ENCODE measurements at places on chromosomes 13 and 19.
A peak's percentile ranks its signal among the peaks of the same experiment; 100 is the strongest.

DNA sequence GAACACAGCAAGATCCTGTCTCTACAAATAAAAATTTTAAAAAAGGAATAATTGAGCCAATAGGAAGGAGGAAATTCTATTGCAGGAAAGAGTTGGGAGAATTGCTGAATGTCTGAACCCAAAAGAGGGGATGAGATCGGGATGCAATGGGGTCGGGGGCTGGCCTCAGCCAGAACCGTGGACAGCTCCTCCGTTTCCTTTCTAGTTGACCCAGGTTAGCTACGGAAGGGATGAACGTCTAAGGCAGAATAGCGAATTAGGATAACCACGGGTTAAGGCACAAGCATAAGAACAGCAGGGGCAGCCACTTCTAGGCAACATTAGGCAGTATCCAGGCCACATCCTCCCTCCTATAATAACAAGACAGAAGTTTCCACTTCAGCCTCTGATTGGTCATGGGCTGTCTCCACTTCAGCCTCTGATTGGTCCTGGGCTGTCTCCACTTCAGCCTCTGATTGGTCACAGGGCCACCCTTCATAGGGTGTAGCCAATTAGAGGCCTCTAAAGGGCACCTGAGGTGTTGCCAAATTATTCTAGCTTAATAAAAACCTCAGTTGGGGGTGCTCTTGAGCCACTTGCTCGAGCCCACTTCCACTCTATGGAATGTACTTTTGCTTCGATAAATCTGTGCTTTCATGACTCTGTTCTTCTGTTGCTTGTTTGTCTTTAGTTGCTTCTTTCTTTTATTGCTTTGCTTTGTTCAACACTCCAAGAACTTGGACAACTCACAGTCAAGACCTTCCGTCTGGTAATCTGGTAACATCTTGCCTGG, 24.9 kb upstream of the TPM4 start:
- DNase-seq: no peak

- DNase-seq: no peak
Observed at GRCh38 chr13:94251831-94252608, 227.5 kb downstream of the DCT start.

DNA sequence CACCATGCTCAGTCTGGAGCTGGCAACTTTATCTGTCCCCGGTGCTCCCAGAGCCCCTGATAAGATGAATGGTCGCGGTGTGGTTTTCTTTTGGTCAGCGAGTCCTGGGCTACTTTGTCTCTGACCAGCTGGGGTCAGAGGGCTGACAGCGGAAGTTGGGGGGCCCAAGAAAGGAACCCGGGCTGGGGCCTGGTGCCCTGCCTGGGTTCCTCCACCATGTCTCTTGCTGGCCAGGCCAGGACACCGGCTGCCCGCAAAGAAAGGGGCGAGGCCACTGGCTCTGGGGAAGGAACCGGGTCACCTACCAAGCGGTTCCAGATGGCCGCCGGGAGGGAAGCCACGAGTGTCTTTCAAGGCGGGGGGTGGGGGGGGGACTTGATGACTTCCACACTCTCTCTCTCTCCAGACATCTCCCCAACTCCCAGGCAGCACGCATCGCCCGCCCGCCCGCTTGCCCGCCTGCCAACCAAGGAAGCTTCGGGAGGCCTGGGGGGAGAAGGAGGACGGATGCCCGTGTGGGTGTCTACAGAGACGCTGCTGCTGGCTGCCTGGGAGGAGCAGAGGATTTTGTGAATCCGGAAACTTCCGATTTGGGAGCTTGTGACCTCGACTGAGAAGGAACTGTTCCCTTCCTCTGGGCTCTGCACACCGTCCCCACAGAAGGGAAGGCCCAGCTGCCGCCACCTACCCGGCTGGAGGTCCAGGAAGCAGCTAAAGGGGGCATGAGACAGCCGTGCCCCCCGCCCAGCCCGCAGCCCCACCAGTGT, 1.1 kb downstream of the PIP5K1C start:
- no peak for DNase-seq

DNA sequence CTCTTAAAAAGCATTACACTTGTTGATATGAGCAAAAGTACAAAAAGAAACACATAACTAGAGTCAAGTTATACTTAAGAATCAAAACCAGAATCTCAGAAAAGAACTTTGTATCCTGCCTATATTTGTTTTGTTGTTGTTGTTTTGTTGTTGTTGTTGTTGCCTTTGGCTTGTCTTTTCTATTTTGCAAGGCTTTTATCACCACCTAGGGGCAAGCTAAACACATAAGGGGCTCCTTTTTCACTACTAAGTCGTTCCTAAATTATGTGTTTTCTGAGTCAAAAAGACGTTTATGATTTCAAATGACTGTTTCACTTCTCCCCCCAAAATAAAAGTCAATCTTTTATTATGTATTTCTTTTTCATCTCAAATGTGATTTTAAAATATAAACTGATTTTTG, 250.2 kb downstream of the RBM26 start:
- DNase-seq: no peak

DNA sequence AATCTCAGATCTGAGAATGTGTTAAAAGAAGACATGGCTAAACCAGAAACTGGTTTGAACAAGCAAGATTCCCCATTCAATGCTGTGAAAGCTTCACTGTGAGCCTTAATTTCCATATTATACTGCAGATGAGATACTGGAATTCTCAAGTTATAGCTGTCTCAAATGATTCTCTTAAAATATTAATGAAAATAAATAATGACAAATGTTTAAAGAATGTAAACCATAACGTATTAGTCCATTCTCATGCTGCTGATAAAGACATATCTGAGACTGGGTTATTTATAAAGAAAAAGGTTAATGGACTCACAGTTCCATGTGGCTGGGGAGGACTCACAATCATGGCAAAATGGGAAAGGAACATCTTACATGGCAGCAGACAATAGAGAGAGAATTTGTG, 667.8 kb downstream of the SLITRK1 start:
- DNase-seq: no peak

DNA sequence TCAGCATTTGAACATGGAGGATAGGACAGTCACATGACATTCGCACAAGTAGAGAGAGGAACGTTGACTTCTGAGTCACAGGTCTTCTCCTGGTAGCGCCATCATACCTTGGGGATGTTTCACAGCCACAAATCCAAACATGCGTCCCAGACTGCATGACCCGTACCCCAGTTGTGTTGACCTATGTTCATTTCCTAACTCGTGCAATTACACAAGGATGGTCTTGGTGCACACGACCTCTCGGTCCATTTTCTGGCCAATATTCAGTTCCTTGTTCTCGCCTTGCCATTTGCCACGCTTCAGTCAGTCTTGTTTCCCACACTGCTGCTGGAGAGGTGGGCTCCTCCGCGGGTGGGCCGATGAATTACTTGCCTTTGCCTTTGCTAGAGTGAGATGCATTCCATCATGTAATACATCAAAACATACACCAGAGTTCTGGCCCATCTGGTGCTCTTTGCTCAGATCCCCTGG, 87.3 kb downstream of the COL4A2 start:
- DNase-seq: no peak

DNA sequence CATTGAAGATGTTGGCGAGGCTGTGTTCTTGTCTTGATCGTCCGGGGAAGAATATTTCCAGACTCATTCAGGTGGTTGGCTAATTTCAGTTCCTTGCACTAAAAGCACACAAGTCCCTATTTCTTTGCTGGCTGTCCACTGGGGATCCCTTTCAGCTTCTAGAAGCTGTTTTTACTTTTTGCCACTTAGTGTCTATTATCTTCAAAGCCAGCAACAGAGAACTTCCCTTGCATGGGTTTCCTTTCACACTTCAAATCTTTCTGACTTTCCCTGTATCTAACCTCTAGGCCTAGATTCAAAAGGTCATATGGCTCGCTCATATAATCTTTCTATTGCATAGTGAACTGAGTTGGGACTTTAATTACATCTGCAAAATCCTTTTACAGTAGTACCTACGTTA, 215.3 kb upstream of the PCDH9 start:
- DNase-seq: no peak

DNA sequence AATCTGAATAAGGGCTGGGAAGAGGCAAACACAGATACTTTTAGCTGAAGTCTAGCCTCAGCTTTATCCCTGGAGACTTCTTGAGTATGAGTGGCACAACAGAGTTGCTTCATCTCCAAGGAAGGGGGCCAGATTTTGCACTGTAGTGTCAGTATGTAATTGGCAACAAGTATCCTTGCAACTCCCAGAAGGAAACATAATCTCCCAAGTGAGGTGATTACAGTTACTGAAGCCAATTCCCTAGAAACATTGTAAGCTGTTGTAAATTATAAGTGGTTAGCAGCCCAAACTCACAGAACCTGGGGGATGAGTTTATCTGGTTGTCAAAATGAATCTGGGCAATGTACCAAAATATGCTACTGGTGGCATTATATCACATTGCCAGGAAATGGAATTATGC, 2065.7 kb upstream of the PCDH20 start:
- no peak for DNase-seq

- DNase-seq: peak; percentile 16
Observed at GRCh38 chr13:103883164-103883563, 816.9 kb upstream of the SLC10A2 start.

DNA sequence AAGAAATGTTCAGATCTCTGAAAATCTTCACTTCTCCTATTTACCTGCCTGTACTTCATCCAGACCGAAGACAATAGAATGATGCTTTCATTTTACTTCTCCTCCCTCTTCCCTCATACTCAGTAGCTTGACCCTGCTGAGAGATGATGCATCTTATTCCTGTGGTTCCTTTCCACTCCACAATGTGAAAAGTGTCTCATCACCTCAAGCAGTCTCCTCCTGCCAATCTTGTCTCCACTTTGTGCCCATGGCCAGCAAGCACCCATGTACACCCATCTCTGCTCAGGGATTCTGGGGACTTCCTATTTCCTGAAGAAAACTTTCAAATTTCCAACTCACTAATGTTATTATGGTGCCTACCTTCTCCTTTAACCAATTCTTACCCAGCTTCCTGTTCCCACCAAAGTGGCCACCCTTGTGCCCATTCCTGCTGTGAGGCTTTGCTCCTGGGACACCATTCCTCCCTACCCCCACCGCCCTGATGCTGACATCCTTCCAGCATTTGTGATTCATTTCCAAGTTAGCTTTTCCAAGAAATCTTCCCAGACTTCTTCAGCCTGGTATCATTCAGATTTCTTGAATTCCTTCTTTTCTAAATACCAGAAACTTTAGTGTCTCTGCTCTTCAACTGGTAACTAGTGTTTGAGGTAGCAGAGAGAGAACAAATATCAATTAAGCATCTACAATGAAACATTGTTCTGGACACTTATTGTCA, 212.5 kb downstream of the POSTN start:
- DNase-seq: no peak

GRCh38 chr19:35718345-35719041, 690 bp downstream of the KMT2B start:
- peak; percentile 29 for DNase-seq

DNA sequence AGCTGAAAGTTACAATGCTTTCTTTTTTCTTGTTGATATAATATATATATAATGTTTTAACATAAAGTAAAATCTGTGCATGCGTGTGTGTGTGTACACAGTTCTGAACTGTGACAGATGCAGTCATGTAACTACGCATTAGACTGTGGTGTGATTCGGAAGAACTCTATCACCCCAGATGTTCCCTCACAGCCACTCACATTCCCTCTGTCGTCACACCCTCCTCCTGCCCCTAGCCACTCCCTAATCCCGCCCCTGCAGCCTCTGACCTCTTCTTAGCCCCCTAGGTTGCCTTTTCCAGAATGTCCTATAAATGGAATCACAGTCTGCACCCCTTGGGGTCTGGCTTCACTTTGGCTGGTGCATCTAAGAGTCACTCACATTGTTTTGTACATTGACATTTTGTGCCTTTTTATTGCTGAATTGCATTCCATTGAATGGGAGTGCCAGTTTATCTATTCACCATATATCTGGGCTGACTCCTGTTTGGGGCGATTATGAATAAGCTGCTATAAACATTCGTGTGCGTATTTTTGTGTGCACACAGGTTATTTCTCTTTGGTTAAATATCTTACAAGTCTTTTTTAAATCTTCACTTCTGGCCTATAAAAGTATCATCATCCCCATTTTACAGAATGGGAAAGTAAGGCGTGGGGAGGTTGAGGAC, 20.4 kb downstream of the DHRS12 start:
- DNase-seq: no peak

GRCh38 chr13:77530875-77531274, 4.6 kb upstream of the SCEL start:
- no peak for DNase-seq

- no peak for DNase-seq
Observed at GRCh38 chr19:20165971-20166592, 932 bp upstream of the ZNF486 start.

DNA sequence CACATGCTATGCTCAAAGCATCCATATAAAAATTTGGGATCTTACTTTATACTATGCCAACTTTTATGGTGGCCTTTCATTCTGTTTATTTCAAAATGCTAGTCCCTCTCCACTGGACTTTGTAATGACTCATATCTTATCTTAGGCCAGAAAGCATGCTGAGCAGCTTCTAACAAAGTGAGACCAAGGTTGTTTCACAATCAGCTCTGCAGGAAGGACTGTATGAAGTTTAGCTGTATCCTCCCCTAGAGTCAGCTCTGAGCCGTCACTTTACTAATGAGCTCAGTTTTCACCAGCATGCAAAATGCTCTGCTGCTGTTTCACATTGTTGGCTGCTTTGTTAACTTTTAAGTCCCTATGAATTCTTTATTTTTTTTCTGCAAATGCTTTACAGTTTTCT, 1608.8 kb downstream of the OLFM4 start:
- no peak for DNase-seq

DNA sequence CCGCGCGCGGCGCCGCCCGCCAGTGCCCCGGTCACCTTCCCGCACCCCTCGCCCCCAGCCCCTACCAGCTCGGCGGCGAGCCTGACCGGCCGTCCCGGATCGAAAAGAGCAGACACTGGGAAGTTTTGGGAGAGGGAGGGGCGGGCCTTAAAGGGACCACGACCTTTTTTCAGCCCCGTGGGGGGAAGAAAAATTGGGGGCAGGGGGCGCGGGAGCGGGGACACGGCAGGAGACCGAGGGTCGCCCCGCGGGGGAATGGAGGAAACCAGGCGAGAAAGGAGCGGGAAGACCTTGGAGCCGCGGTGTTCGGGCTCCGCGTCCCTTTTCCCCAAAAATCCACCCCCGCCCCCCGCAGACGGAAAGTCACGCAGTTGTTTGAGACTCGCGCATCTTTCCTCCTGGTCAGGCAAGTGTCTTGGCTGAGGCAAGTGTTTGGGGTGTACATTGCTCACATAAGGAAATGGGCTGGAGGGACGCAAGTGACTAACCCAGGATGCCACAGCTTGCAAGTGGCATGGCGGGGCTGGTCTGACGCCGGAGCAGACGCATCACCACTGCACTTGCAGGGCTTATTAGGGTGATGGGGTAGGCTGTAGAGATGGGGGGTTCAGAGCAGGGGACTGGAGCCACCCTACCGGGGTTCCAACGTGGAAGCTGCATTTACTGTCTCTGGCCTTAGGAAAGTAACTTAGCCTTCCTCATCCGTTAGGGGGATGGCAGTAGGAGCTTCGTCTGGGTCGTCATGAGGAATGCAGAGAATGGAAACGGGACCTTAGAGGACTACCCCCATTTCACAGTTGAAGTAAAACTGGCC, 2.7 kb upstream of the HNRNPL start:
- peak; percentile 49 for DNase-seq
